Umbilical cord (tissue), 2 donors: ENCODE measurements at places on chromosomes 1 and 21. TPM values are rescaled to one million over a fixed set of nuclear protein-coding genes. Genes with fewer than 3 reads are reported as not detected.

GRCh38 chr21:29305068-29305467 is 6.3 kb downstream of the BACH1 start:
- no peak for DNase-seq

- DNase-seq = no peak
Measured at GRCh38 chr1:45568421-45568820, 15.4 kb upstream of the NASP start.

- DNase-seq = no peak
Measured at GRCh38 chr1:206721454-206721853, 36.7 kb downstream of the MAPKAPK2 start.

GRCh38 chr1:12496154-12496961 is 121.7 kb downstream of the DHRS3 start:
- DNase-seq = peak; percentile 77

GRCh38 chr1:187203257-187203656 is 374.5 kb downstream of the PLA2G4A start:
- no peak for DNase-seq

GRCh38 chr1:205938682-205939081 is 4.6 kb downstream of the SLC26A9 start:
- DNase-seq = no peak

DNA sequence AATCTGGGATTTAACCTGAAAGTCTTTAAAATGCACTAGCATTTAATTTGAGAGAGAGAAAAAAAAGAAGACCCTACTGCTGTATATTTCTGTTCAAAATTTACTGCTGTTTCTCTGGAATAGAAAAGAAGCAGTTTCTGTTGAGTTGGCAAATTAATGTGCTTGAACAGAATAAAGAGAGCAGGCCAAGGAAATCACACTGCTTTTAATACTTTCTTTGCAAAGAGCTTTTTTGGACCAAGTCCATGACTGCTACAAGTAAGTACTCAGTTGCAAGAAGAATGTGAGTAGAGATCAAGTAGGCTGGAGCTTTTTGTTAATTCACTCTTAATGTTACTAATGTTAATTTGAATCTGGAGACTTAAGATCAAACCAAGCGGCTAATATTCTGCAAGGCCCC is 336.2 kb upstream of the SGIP1 start:
- peak; percentile 82 for DNase-seq

GRCh38 chr21:37032293-37032692 is 25.8 kb downstream of the RIPPLY3 start:
- DNase-seq = no peak

GRCh38 chr1:111006556-111006955 is 42.8 kb upstream of the LRIF1 start:
- no peak for DNase-seq

DNA sequence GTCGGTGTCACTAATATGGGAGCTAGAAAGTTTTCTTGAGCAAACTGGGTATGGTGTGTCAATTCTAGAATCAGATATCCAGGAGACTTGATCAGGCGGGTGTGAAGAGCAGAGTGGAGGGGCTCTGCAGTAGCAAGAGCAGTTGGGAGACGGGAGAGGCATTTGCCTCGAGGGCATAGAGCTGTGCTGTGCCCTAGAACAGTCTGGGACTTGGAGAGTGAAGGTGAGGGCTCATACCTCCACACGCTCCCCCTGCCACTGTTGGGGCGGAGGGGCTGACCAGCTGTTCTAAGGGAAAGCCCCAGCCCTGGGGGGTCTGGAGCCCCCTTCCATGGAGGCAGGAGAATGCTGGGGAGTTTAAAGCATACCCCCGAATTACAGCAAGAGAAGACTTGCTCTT is 33.8 kb downstream of the SIM2 start:
- DNase-seq = no peak

DNA sequence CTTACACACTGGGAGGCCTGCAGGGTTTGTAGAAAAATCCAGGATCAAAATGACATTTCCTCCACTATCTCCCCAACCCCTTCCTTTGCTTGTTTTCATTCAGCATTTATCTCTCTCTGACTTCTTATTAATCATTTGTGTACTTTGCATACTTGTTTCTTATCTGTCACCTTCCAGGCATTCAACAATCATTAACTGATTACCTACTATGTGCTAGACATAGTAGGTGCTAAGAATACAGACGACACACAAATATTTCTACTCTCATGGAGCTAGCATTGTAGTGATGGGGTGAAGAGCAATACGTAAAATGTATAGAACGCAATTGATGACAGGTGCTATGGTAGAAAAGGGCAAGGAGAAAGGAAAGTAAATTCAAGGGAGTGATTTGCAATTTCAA is 20.9 kb downstream of the TRABD2B start:
- no peak for DNase-seq

- DNase-seq = no peak
Measured at GRCh38 chr1:224785040-224785328, 144.5 kb upstream of the DNAH14 start.

GRCh38 chr1:154557939-154558719 is at the start of gene UBE2Q1:
UBE2Q1 (minus strand) TSS chr1:154558662; CDS start chr1:154558553, 109 bp downstream.
- peak; percentile 54 for DNase-seq

DNA sequence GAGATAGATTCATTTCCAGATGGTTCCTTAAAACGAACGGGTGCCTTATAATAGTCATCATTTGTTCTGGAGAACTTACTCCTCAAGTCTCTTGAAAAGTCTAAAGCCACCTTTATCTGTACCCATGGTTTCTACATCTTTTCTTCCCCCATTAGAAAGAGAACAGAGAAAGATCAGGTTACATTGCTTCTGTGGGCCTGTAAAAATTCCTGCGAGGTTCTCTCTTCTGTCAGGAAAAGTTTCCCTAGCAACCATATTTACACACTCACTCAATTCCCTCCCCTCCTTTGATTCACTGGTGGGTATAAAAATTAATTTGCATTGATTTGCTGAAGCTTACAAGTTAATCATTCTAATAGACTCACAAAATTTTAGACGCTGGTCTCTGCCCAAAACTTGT is 6.7 kb downstream of the PHC2 start:
- peak; percentile 10 for DNase-seq

GRCh38 chr1:211874521-211875347 is 44.2 kb upstream of the LPGAT1 start:
- no peak for DNase-seq

- DNase-seq = no peak
Measured at GRCh38 chr1:237861944-237862343, 28.8 kb downstream of the ZP4 start.

- peak; percentile 21 for DNase-seq
Measured at GRCh38 chr1:31476891-31477846, 64.2 kb downstream of the SERINC2 start.

DNA sequence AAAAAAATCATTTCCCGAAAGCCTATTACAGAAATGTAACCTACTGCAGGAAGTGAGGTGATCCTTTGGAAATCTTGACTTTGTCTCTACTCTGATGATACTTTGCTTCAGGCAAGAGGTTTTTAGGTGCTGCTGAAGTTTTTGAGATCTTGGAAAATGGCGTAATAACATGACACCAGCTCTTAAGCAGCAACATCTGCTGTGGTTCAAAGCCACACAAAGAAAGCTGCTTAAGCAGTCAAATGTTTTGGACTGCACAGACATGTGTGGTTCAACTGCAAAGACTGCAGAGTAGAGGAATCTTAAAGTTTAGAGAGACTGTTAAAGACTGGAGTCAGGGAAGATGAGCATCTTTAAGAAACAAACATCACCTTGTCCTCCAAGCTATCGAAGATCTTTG is 139.0 kb downstream of the RASAL2 start:
- no peak for DNase-seq

GRCh38 chr1:12125422-12126355 is 41.1 kb upstream of the TNFRSF1B start:
- DNase-seq = no peak

- peak; percentile 19 for DNase-seq
Measured at GRCh38 chr1:23436520-23437354, 12.2 kb upstream of the TCEA3 start.

GRCh38 chr1:61572046-61572445 is 152.9 kb downstream of the TM2D1 start:
- no peak for DNase-seq

GRCh38 chr21:32595431-32595830 is 10.1 kb upstream of the TCP10L start:
- DNase-seq = no peak

DNA sequence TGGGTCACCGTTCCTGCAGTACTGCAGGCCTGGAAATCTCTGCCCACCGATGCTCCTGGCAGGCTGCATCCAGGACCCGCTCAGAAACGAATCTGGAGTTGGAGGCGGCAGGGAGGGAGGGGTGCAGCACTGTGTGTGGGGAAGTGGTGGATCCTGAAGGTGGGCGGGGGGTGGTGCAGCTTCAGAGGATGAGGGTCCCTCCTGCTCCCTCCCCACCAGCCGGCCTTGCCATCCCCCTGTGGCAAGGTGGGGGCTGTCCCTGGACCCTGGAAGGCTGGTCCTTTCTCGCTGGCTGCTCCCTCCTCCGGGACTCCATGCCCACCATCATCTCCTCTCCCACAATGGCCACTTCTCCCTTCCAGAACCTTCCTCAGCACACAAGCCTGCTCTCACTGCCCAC is 60.4 kb downstream of the B3GALT5 start:
- no peak for DNase-seq

- DNase-seq = peak; percentile 24
Measured at GRCh38 chr1:29709704-29710280, 473.5 kb downstream of the PTPRU start.

DNA sequence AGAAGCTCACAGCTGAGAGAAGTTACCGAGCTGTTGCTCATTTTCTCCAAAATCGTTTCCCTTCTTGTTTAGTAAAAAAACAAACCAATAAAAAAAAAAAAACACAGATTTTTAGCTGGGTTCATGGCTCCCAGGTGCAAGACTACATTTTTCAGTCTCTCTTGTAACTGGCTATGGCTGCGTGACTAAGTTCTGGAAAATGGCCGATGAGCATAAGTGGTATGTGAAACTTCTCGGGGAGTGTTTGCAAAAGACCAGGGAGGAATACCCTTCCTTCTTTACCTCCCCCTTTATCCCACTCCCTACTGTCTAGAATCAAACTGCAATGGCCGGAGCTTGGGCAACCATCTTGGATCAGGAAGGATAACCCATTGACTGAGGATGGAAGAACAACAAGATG is 38.7 kb upstream of the KANK4 start:
- DNase-seq = no peak

GRCh38 chr1:24224761-24225160 is 37.7 kb upstream of the IFNLR1 start:
- DNase-seq = peak; percentile 37

DNA sequence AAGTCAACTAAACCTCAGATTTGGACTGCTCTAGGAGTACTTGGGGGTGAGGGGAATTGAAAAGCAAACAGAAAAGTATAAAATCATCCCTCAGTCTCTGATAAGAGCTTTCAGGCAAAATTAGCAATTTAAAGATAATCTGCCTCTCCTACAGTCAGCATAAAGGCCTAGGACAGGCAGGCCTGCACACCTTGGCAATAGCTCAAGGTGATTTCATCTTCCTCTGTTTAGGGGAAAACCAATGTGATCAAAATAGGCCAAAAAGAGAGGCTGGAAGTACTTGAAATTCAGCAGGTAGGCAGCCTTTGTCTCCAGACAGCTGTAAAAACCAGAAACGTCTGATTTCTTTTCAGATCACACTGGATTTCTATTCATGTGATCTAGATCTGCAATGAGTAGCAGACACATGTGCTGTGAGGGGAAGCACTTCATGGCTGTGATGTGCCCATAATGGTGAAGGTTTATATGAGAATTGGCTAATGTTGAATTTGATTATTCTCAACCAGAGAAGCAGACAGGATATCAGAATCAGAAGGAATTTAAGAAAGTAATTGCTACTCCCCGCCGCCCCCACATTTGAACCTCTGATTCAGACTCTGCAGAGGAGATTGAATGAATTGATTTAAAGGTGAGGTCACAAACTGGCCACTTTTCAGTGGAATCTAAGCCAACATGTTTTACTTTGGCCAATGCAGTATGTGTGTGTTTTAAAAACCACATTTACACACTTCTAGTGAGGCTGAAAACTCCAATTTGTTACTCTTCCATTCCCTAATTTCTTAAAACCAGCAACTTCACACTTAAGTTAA is 45.8 kb upstream of the DNASE2B start:
- DNase-seq = no peak

GRCh38 chr1:8517661-8518489 is 200.0 kb downstream of the SLC45A1 start:
- peak; percentile 61 for DNase-seq

- no peak for DNase-seq
Measured at GRCh38 chr1:186118724-186119123, 256.3 kb downstream of the TPR start.

DNA sequence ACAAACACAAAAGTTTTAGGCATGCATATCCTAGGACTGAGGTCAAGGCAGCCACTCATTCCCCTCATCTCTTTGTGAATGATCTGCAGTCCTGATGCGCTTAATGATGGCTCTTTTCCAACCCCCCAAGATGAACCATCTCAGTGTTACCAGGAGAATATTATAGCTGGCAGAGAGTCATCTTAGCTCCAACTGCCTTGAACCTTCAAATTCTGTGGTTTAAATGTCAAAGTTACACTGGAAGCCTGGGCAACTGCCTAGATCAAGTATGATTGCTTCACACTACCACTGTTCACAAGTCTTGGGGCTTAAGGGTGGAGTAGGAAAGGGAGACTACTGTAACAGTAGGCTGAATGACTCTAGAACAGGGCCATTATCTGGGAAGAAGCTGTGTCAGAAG is 8.0 kb upstream of the MYBPHL start:
- no peak for DNase-seq

- no peak for DNase-seq
Measured at GRCh38 chr1:81841795-81842194, 41.1 kb downstream of the ADGRL2 start.

GRCh38 chr1:67916140-67916886 is 83.0 kb upstream of the GNG12 start:
- no peak for DNase-seq

CATSPERE gene
- total RNA-seq = 6.0 TPM

RABGAP1L gene
- total RNA-seq = 40.9 TPM

NOS1AP gene
- 2.9 TPM for total RNA-seq

ESRRG gene
- total RNA-seq = 5.8 TPM

CYP2J2 gene
- total RNA-seq = 3.1 TPM

MYOC gene
- not detected for total RNA-seq

CAPN9 gene
- not detected for total RNA-seq

TMIGD3 gene
- total RNA-seq = 24.3 TPM

CDCA8 gene
- not detected for total RNA-seq

FCGR3A gene
- total RNA-seq = 26.2 TPM

MYOG gene
- 2.6 TPM for total RNA-seq

SAMD13 gene
- total RNA-seq = 12.8 TPM

RAB25 gene
- total RNA-seq = 2.2 TPM

BRINP3 gene
- total RNA-seq = 14.4 TPM

CR1L gene
- not detected for total RNA-seq

RPTN gene
- 1.7 TPM for total RNA-seq

PTPN7 gene
- 1.2 TPM for total RNA-seq

RNU1-1 gene
- under 0.01 TPM for total RNA-seq

LZIC gene
- total RNA-seq = 54.9 TPM

AVPR1B gene
- 0.72 TPM for total RNA-seq

GBP6 gene
- 0.48 TPM for total RNA-seq

CBR3 gene
- total RNA-seq = not detected

OLFML3 gene
- 370 TPM for total RNA-seq

EDN2 gene
- 4.6 TPM for total RNA-seq
